ENCODE measurements at places on chromosomes 1 and 21. TPM values are rescaled to one million over a fixed set of nuclear protein-coding genes. Genes with fewer than 3 reads are reported as not detected.

NPHS2 gene
- not detected for total RNA-seq

SPRR2E gene
- total RNA-seq: not detected

TFAP2E gene
- total RNA-seq: 1.4 TPM

FAM177B gene
- total RNA-seq: not detected

NBPF10 gene
- 2.7 TPM for total RNA-seq

OR6N1 gene
- not detected for total RNA-seq

TRPM2 gene
- total RNA-seq: 3.8 TPM

RLF gene
- total RNA-seq: 18.6 TPM

TCP10L gene
- total RNA-seq: 1.2 TPM

FCRL5 gene
- 44.8 TPM for total RNA-seq

PLA2G2C gene
- total RNA-seq: 0.83 TPM

PGBD5 gene
- not detected for total RNA-seq

TMEM79 gene
- total RNA-seq: 6.8 TPM

GCSAML gene
- total RNA-seq: not detected
